Activated T-helper 2 cell treated with anti-CD3 and anti-CD28 coated beads, Interferon-gamma antibody, Interleukin-2, Interleukin-4, amounts not matched to agents 10 μg/mL and 5 μg/mL and 100 μg/mL, durations not matched to agents 14 hours and 24 hours and 36 hours (primary cell): ENCODE measurements at places on chromosomes 1 and 21. TPM values are rescaled to one million over a fixed set of nuclear protein-coding genes. Genes with fewer than 3 reads are reported as not detected.

PLXNA2 gene
- total RNA-seq, result 0.07 and 0.37 TPM in 2 replicates

DNA sequence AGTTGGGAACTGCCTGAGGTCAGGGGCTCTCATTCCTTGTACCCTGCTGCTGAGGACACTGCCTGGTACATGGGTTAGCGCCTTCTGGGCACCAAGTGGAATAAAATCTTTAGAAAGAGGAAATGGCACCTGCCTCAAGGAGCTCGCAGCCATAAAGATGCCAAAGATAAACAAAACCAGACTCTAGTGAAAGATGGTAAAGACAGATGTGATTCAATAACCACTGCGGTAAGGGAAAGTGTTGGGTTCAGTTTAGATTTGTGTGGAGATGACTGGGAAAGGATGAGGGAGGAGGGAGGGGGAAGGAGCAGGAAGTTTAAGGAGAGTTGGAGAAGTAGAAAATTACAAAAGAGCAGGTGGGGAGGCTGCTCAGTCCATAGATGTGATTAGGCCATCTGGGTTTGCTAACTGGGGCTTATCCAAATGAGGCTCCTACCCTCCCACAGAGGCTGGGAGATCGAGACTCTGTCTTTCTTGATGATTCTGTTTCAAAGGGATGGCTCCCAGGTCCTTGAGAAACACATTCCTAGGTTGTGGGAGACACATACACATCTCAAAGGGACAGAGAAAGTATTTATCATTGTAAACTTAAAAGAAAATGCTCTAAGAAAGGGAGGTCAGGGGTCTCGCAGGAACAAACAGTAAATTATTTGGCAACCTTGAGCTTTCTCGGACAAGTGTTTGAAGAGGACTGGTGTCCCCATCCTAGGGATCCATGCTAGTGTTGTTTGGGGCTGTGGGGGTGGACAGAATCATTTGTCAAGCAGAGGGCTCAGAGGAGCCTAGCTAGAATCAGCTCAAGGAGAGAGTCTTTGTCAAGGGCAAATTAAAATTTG, 65.7 kb upstream of the MORC3 start:
- no peak overlapping the region for H3K27ac ChIP-seq
- H3K4me1 ChIP-seq, result peaks cover 24% of the 10 kb centered on the region
- DNase-seq, result no peak
- H3K27me3 ChIP-seq, result no peaks in the 10 kb centered on the region

LCE3E gene
- total RNA-seq, result not detected in 2 replicates

- no peak overlapping the region for H3K27ac ChIP-seq
- no peaks in the 10 kb centered on the region for H3K36me3 ChIP-seq
- no peak overlapping the region for H3K4me3 ChIP-seq
These were observed 1029.0 kb upstream of the B3GALT2 start for GRCh38 chr1:194215448-194215847.

APCS gene
- not detected in 2 replicates for total RNA-seq

- peaks cover under 1% of the 10 kb centered on the region for H3K4me1 ChIP-seq
- H3K4me3 ChIP-seq, result no peak overlapping the region
- DNase-seq, result no peak
- H3K36me3 ChIP-seq, result no peaks in the 10 kb centered on the region
- no peak overlapping the region for H3K27ac ChIP-seq
- H3K27me3 ChIP-seq, result peaks cover 30% of the 10 kb centered on the region
These were observed 4.7 kb downstream of the SLC35F3 start for GRCh38 chr1:233909195-233909594.

NID1 gene
- 0.39 and 0.55 TPM in 2 replicates for total RNA-seq

GRCh38 chr1:109252893-109253802, 3.8 kb downstream of the CELSR2 start:
- no peaks in the 10 kb centered on the region for H3K36me3 ChIP-seq
- no peak overlapping the region for H3K27ac ChIP-seq
- no peak for DNase-seq
- peaks cover 4% of the 10 kb centered on the region for H3K4me1 ChIP-seq
- peaks cover 17% of the 10 kb centered on the region for H3K27me3 ChIP-seq
- no peak overlapping the region for H3K4me3 ChIP-seq

ZNF593OS gene
- not detected in 2 replicates for total RNA-seq

- no peaks in the 10 kb centered on the region for H3K4me1 ChIP-seq
- no peak for DNase-seq
- no peak overlapping the region for H3K27ac ChIP-seq
- no peaks in the 10 kb centered on the region for H3K36me3 ChIP-seq
These were observed 47.6 kb downstream of the TRIM11 start for GRCh38 chr1:228358764-228359612.

MROH9 gene
- total RNA-seq, result not detected in 2 replicates
